T-helper 9 cell (primary cell): ENCODE measurements at places on chromosomes 13 and 19.

DNA sequence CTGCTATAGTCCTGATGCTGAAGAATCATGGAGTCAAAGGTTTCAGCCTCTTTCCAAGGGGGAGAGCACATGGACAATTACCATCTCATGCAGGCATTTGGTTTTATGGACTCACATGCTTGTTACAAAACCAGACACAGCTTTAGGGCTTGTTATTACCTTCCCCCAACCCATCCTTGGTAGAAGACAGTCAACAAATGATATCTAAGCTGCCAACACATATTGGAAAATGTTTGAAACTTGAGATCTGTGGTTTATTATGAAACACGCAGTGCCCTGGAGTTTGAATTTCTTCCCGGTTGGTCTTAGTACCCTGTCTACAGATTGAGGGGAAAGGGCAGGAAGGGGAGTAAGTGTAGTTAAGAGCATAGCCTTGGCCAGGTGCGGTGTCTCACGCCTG, 12.5 kb upstream of the CYP2A6 start:
- no peak for DNase-seq

GRCh38 chr13:108214441-108215271, 680 bp downstream of the LIG4 start:
- no peak for DNase-seq

DNA sequence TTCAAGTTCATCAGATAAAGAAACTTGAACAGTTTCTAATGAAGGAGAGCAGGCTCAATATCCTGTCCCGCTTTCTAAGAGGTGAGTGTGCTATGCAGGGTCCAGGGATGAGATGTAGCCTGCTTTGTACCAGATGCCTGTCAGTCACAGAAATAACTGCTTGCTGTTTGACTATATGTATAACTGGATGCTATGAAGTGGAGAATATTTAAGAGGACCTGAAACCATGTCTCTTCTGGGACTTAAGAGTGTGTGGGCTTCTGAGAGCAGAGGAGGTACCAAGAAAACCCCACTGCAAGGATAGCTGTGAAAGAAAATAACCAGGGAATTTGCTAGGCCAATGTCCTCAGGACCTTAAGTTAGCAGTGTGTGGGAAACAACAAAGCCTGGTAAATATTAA, 246.3 kb upstream of the RFC3 start:
- no peak for DNase-seq

DNA sequence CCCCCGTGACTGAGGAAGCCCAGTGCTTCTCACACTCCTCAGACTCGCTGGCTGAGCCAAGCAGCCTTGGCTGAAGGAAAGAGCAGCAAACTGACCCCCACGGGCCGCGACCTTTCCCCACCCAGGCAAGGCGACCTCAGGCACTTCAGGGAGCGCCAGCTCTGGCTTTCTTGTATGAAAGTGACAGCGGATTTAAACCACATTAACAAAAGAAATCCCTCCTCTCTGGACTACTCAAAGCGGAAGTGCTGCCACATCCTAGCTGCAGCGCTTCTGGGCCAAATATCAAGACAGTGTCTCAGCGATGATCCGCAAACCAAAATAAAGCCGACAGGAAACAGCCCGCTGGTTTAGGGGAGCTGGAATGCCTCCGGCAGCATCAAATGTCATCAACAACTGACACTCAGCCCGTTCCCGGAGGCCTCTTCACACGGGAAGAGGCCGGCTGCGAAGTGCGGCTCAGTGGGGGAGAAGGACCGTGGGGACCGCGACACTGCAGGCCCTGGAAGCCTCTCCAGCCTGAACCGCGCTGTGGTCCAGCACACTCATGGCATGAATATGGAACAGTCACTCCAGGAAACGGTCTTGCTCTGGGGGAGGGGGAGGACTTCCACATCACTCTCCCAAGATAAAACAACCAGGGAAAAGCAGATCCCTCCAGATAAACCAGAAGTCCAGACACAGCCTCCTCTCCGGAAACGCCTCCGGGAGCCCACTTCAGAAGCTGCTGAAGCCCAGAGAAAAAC, 1.4 kb downstream of the RASA3 start:
- peak; percentile 57 for DNase-seq

DNA sequence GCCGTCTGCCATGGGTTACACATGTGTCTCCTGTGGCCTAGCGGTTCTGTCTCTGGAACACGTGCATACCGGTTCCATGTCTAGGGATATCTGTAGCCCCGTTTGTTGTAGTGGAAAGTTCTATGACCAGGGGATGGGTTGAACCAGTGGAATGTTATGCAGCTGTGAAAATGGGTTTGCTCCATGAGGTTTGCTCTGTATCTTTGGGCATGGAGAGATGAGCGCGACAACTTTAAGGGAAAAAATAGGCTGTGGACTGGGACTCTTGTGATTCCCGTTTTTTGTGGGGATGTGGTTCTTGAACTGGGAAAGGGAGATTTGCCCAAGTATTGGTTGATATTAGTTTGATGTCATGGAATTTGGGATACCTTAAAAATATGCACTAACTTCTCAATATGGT, 120.4 kb downstream of the KDM4B start:
- no peak for DNase-seq

DNA sequence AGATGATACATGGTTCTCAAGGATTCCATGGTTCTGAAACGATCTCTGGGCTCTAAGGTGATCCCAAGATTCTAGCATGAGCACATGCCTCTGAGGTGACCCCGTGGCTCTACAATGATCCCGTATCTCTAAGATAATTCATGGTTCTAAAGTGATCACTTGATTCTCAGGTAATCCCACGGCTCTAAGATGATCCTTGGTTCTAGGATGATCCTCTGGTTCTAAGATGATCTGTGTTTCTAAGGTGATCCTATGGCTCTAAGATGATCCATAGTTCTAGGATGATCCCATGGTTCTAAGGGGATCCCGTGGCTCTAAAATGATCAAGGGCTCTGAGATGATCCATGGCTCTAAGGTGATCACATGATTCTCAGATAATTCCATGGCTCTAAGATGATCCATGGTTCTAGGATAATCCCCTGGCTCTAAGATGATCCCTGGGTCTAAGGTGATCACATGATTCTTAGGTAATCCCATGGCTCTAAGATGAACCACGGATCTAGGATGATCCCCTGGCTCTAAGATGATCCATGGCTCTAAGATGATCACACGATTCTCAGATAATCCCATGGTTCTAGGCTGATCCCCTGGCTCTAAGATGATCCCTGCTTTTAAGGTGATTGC, 21.3 kb downstream of the NUMBL start:
- no peak for DNase-seq

- DNase-seq: no peak
These were observed 6.3 kb upstream of the CPB2 start for GRCh38 chr13:46111151-46111550.
